Midbrain (tissue), 1 donor: ENCODE measurements at places on chromosomes 2 and 18.

- DNase-seq: no peak
Measured at GRCh38 chr2:179842498-179843153, 18.8 kb downstream of the ZNF385B start.

- no peak for DNase-seq
Measured at GRCh38 chr2:228590681-228591080, 409.2 kb upstream of the SPHKAP start.

DNA sequence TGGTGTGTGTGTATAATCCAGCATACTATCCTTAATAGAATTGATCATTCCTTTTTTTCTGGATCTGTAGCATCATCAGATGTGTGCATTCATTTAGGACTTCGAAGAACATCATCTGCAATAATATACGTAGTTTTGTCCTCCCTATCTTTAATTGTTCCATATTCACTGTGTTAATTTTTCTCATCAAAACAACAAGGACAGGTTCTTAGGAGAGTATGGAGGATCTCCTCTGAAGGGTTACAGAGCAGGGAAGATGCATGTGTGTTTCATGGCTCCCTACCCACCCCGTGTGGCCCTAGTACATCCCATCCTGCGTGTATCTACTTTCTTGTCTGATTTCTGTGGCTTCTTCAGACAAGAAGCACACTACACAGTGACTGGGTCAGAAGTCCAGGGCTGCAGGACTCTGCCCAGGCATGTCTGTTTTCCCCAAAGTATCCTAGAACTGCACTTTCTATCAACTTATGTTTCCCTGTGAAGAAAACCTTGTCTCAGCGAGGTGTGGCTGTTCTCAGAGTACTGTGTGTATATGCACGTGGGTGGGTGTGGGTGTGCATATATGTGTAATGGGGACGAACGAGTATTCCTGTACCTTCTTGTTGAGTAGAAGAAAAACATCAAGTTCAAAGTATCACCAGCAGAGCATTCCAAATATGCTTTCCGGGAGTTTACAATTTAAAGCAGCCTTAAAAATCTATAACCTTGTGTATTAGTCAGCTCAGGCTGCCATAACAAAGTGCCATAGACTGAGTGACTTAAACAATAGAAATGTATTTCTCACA lies 220.4 kb upstream of the FOSL2 start:
- no peak for DNase-seq

DNA sequence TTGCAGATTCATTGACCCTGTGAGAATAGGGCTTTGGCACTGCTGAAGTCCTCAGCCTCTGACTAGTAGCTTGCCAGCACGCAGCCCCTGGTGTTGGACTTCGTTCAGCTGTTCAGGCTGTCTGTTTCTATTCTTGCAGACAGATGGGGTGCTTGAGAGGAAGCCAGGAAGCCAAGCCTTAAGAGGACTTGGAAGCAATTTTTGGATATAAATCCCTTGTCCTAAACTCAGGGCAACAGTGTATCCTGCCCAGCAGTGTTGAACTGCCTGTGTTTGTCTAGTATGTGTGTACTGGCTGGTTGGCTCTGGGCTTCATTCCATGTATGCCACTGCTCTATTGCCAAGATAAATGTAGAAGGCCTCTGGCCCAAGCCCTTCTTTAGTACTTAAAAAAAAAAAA lies 108.6 kb downstream of the COMMD1 start:
- peak; percentile 76 for DNase-seq

DNA sequence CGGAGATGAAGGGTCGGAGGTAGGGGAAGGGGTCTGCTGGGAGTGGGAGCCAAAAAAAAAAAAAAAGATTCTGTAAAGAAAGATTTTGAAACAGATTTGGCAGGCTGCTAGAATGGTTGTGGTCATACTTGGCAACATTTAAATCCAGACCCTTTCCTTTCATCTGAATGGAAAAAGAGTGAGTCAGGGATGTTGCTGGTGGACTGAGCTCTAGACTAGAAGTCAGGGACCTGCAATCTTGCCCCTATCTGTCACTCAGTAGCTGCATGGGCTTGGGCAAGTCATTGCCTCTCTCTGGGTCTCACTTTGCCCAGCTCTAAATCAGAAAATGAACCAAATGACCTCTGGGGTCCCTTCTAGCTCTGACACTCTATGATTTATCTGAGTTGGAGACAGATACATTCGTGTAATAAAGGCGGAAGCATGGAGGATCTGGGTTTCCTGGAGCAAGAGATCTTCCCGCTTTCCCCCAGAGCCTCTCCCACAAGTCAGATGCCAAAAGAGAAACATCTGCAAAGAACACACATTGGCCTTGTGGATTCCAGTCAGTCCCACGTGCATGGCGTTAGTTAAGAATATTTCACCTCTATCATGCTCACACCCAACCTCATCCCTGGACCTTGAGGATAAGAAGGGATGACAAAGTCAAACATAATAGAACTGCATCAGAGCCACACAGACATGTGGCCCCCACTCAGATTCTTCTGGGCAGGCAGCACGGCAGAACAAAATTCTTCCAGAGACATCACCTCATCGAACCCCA lies 58.5 kb downstream of the ADD2 start:
- DNase-seq: no peak

DNA sequence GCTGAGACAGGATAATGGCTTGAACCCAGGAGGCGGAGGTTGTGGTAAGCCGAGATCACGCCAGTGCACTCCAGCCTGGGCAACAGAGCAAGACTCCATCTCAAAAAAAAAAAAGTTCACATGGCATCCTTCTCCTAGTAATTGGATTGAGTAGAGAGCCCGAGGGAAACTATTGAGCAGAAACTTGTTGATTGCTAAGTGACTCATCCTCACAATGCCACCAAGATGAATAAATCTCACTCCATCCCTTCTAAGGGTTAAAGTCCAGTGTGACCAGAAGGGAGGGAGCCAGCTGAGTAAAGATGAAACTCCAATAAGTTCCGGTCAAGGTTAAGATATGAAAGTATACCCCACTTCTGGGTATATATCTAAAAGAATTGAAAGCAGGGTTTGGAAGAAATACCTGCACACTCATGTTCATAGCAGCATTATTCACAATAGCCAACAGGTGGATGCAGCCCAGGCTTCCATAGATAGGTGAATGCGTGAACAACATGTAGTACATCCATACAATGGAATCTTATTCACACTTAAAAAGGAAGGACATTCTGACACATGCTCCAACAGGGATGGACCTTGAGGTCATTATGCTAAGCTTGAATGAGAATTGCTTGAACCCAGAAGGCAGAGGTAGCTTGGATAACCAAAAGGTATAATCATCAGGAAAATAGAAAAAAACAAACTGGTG lies 13.0 kb upstream of the FHL2 start:
- no peak for DNase-seq

DNA sequence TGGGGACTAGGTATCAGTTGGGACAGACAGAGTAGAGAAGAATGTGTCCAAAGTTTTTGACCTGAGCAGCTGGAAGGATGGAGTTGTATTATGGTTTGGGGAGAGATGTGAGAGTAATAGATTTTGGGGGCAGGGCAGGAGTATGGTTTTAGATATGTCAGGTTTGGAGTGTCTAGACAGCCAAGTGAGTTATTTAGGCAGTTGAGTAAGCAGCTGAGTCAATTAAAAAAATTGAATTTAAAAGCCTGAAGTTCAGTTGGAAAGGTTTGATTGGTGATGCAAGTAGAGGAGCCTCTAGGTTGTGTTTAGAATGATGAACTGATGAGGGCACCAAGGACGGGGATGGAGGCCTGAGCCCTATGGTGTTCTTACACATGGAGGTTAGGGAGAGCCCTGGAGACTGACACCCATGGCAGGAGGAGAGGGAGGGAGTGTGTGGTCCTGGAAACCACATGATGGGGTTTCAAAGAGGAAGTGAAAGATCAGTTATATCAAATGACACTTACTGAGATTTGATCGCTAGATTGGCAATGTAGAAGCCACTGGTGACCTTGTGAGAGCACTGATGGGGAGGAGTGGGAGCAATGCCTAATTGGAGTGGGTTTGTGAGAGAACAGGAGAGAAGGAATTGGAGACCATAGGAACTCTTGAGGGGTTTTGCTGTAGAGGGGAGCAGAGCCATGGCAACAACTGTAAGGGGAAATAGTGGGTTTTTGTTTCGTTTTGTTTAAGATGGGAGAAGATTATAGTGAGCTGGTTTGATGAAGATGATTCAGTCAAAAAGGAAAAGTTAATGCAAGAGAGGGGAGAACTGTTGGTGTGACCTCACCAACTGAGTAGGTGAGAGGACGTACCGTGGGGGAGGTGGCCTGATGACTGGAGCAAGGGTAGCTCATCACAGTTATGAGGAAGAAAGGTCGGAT lies 10.3 kb downstream of the ITGA6 start:
- DNase-seq: no peak

DNA sequence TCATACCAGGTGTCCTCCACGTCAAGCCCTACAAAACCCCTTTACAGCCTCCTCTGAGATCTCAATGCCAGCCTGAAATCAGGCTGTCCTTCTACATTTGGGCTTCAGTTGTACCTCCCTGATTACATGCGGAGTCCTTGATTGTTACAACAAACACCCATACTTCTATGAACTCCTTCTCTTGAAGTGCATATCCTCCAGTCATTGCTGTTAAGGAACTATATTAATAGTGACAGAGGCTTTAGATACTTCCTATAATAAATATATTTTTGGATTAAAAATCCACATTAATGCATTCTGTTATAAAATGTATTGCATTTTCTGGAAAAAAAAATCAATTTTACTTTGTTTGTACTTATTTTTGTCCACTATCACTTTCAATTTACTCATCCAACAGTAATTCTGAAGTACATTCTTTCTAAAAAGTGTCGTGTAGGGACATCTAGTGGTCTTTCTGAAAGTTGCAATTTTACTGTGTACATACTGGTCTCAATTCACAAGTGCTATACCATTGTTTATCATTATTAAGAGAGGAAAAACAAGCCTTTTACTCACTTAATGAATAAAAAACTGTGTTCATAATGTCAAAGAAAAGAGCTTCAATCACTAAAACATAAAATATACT lies 316.4 kb downstream of the DSEL start:
- peak; percentile 83 for DNase-seq

DNA sequence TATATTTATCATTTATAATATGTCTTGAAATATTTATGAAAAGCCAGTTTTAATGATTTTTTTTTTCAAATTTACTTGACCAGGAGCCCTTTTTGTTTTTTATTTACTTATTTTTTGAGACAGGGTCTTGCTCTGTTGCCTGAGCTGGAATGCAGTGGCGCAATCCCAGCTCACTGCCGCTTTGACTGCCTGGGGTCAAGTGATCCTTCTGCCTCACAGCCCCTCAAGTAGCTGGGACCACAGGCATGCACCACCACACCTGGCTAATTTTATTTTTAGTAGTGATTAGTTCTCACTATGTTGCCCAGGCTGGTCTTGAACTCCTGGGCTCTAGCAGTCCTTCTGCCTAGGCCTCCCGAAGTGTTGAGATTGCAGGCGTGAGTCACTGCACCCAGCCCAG lies 5.7 kb downstream of the EPB41L5 start:
- DNase-seq: no peak

- DNase-seq: no peak
Measured at GRCh38 chr2:195535911-195536522, 121.0 kb upstream of the SLC39A10 start.

DNA sequence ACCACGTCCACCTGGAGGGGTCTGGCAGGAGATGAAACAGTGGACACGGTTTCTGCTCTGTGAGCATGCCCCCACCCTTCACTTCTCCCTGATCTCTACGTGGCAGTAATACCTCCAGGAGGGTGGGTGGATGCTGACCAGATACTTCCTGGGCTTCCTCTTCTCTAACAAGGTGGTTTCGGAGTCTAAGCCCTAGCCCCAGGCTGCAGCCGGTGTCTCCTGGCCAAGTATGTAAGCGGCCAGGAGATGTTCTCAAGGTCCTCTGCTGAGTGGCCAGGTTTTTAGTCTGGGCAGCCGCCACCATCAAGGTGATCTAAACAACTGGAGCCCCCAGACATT lies 101.8 kb upstream of the ASB18 start:
- no peak for DNase-seq

- DNase-seq: no peak
Measured at GRCh38 chr2:2800001-2800400, 468.9 kb upstream of the MYT1L start.
